ENCODE measurements at places on chromosomes 7 and 10. TPM values are rescaled to one million over a fixed set of nuclear protein-coding genes. Genes with fewer than 3 reads are reported as not detected.
A peak's percentile ranks its signal among the peaks of the same experiment; 100 is the strongest.

DNA sequence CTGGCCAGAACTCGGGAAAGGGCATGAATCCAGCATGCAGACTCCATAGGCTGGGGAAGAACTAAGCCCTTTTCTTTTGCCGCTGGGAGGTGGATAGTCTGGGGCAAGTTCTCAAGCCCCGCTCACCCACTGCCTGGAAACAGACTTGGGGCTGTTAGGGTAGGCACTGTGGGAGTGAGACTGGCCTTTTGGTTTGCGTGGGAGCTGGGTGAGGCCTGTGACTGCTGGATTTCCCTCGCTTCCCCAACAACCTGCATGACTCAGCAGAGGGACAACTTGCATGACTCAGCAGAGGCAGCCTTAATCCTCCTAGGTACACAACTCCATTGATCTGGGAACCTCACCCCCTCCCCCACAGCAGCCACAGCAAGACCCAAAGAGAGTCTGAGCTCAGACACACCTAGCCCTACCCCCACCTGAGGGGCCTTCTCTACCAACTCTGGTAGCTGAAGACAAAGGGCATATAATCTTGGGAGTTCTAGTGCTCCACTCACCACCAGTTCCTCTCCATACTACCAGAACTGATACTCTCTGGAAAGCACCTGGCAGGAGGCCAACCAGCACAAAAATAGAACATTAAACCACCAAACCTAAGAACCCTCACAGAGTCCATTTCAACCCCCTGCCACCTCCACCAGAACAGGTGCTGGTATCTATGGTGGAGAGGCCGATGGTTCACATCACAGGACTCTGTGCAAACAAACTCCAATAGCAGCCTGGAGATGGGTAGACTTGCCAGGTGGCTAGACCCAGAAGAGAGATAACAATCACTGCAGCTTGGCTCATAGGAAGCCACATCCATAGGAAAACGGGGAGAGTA is 81.4 kb upstream of the LAMB4 start:
- DNase-seq, result no peak

DNA sequence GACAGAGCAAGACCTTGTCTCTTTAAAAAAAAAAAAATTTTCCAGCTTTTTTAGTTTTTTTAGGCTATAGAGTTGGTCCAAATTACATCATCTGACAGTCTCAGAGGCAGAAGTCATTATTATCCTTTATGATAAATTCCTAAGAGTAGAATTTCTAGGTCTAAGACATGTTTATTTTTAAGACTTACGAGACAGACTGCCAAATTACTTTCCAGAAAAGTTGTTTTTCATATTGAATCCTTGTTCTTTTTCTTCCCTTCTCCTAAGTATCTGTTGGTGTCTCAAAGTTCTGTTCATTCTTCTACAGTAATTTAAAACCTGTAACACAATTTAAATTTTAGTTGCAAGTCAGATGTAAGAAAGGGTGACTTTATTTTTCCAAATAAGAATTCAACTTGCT is 421.4 kb downstream of the GALNT17 start:
- no peak for DNase-seq

- no peak for DNase-seq
Measured at GRCh38 chr10:112022196-112022595, 161.4 kb downstream of the GPAM start.

DNA sequence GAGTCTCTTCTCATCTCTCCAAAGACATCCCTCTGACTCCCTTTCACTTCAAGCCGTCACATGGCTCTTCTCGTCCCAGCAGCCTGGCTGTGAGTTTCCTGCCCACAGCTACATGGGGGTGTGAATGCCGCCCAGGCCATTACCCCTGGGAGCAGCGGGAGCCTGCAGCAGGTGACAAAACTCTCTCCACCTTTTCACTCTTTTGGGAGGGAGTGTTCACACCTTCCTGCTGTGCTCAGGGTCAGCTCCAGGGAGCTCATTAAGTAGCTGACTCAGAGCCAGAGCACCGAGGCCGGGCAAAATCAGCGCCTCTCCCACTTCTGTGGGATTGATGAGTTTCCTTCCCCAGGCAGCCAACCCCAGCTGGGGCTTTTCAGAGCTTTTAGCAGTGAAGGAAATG is 271.3 kb downstream of the TYW1 start:
- DNase-seq, result no peak

DNA sequence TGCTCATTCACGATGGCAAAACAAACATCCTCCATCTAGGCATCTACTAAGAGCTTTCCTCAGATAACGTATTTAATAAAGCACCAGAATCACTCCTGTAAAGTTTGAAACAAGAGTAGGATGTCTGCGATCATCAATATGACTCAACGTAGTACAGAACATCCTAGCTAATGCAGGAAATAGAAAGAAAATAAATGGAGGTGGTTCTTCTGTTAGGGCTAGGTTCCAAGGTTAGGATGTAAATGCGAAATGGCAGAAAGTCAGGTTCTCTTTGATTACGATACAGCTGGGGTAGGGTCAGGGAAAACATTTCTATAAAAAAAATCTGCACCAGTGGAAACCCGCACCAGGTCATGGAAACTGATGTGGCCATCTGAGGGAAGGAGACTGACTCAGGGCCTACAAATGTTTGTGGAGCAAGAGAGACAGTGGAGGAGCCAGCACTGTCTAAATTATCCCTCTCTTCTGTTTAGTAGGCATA is 29.1 kb downstream of the CCDC6 start:
- DNase-seq, result no peak

DNA sequence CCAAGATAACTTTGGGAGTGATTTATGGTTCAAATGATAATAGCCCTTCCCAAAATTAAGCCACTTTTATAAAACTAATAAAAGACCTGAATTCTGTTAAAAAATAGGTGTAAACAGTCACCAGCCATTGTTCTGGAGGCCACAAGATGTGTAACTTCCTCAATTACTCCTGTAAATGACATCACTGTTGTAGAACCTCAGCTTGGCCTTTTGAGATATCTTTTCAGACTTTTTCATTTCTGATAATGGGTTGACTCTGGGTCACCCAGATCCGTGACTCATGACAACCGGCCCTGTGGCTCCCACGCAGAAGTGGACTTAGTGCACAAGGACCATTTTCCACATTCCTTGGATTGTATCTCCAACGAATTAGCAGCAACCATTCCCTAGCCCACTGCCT is 106.6 kb downstream of the DKK1 start:
- DNase-seq, result no peak

DNA sequence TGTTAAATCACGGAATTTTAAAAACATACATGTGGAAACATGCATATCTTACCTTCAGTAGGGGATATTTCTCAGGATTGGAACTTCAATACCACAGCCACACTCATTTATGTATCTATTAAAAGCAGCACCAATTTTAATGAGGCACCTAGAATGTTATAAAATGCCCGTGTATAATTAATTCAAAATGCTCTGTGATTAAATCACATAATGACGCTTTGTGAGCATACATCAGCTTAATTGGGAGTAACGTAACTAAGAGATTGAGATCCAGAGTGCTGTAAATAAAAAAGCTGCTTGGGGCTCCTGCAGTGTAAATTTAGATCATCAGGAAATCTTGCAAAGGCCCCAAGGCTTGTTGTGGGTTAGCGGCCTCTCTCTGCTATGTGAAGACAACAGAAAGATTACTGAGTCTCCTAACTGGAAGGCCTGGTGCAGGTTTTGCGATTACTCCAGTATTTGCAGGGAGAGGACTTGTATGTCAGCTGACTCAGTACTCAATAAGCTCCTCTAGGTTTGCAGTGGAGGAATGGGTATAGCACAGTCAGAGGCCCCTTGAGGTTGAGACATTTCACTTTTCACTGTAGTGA is 195.5 kb upstream of the PHYHIPL start:
- DNase-seq, result no peak

- DNase-seq, result peak; percentile 76
Measured at GRCh38 chr10:110610308-110610774, 33.8 kb upstream of the RBM20 start.

DNA sequence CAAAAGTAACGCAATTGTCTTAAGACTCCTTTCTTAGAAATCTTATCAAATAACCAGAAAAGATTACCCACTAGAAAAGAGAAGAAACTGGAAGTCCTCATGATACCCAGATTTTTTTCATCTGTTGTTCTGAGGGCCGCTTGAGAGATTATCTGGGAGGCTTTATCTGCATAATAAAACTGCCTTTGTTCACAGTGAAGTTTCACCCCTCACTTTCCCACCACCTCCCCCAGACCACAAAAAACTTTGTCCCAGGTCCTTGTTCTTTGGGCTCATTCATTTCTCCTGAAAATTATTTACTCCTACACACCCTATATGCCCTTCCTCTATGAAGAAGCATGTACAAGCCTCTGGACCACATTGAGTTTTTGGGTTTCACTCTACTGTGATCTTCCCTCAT is 745.1 kb upstream of the COBL start:
- DNase-seq, result no peak

- DNase-seq, result no peak
Measured at GRCh38 chr10:88762906-88763305, 3.1 kb downstream of the LIPN start.

- DNase-seq, result no peak
Measured at GRCh38 chr10:96740141-96740540, 19.8 kb upstream of the PIK3AP1 start.

- DNase-seq, result no peak
Measured at GRCh38 chr10:19629567-19629966, 186.7 kb upstream of the PLXDC2 start.

- no peak for DNase-seq
Measured at GRCh38 chr7:22348379-22348778, 8.6 kb downstream of the RAPGEF5 start.

- DNase-seq, result no peak
Measured at GRCh38 chr7:80393786-80394185, 118.1 kb downstream of the GNAT3 start.

GRCh38 chr7:35754741-35755140 is 46.1 kb upstream of the SEPTIN7 start:
- no peak for DNase-seq

GRCh38 chr10:28679581-28680357 is 2.4 kb downstream of the BAMBI start:
- peak; percentile 35 for DNase-seq

DNA sequence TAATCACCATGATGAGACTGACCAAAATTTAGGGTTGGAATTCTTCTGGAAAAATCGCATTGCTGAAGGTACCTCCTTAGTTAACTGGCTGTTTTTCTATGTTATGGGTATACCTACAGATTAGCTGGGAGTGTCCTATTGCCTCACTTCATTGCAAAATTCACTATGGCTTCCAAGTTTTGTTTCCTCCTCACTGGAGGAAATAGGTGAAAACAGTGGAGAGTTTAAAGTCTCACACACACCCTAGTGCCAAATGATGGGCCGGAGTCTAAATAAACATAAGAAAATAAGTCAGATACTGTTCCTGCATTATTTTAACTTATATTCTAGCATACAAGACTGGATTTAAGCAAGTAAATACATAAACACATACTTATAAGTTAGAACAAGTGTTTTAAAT is 98.2 kb downstream of the AHR start:
- no peak for DNase-seq

DNA sequence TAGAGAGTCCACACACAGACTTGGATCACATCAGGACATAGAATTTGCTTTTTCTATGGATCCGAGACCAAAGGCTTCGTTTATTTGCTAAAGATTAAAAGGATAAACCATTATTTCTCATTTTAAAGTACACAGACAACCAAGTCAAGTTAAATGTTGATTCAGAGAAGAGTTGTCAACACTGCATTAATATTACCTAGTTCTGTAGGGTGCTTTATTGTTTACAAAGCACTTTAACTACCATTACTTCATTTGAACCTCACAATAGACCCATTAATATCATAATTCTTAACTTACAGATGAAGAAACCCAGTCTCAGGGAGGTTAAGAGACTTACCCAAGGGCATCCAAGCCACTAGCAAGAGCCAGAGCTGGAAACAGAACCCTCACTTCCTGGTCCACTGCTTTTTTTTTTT is 43.2 kb upstream of the GSAP start:
- no peak for DNase-seq

GRCh38 chr10:44379907-44380306 is 5.0 kb downstream of the CXCL12 start:
- DNase-seq, result no peak

DNA sequence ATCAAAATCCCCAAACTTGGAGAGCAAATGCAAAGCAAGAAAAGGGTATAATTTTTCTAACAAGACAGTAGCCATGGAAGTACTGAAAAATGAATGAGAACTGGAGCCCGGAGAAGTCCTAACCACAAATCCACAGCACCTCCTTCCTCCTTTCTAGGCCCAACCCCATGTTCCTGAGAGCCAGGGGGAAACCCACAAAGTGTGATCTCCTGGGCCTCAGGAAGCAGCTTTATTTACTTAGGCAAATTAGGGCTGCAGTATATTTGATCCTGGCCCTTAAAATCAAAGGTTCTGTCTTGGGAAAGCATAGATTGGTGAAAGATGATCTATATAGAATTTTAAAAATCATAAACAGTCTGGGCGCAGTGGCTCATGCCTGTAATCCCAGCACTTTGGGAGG is 103.0 kb downstream of the DOCK4 start:
- DNase-seq, result no peak

- DNase-seq, result no peak
Measured at GRCh38 chr7:137908106-137908505, 61.3 kb upstream of the DGKI start.

DNA sequence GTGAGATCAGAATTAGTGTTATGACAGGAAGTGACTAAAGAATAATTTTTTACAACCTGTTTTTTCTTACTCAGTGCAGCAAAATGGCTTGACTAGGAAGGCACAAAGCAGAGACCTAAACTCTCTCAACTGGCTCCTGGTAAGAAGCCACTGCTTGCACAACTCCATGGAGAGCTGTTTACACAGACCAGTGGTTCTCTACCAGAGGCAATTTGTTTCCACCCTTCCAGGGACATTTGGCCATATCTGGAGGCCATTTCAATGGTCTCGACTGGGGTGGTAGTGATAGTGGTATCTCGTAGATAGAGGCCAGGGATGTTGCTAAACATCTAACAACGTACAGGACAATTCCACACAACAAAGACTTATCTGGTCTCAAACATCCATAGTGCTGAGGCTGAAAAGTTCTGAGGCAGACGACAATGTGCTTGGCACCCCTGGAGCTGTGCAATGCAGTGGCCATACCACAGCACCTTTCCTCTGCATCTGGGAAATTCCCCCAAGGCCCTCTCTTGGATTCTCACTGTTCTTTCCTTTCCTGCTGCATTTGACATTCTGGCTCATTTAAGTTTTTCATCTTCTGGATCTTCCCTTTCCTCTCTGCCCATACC is 105.4 kb upstream of the LAMB4 start:
- no peak for DNase-seq

- DNase-seq, result no peak
Measured at GRCh38 chr10:88931548-88931947, 21.0 kb downstream of the ACTA2 start.

Gene GDF10
- total RNA-seq, result not detected

Gene CCDC146
- total RNA-seq, result 4.4 TPM

Gene ANXA8
- not detected for total RNA-seq

Gene CDC14C
- total RNA-seq, result not detected

Gene ZMIZ1
- total RNA-seq, result 66.9 TPM

Gene AZGP1
- total RNA-seq, result 0.44 TPM

Gene ZNF775
- 6.5 TPM for total RNA-seq

Gene ANKRD30A
- not detected for total RNA-seq

Gene ZPBP
- not detected for total RNA-seq

Gene RBP3
- not detected for total RNA-seq

Gene EIF5AL1
- 1.5 TPM for total RNA-seq

Gene CTAGE15
- total RNA-seq, result not detected

Gene GIMAP8
- total RNA-seq, result not detected

Gene GRM8
- total RNA-seq, result not detected
